Activated CD8-positive, alpha-beta T cell treated with anti-CD3 and anti-CD28 coated beads, Interleukin-2, amount 10 ng/mL, durations not matched to agents 7 days and 5 days (primary cell): ENCODE measurements at places on chromosomes 3 and 15. TPM values are rescaled to one million over a fixed set of nuclear protein-coding genes. Genes with fewer than 3 reads are reported as not detected.

- DNase-seq = peak; percentile 33
These were observed 23.5 kb downstream of the DRD3 start for GRCh38 chr3:114155370-114155821.

OSTN gene
- total RNA-seq = not detected

- DNase-seq = no peak
These were observed 38.6 kb downstream of the SGO1 start for GRCh38 chr3:20147361-20147760.

ZPLD1 gene
- not detected for total RNA-seq

DNA sequence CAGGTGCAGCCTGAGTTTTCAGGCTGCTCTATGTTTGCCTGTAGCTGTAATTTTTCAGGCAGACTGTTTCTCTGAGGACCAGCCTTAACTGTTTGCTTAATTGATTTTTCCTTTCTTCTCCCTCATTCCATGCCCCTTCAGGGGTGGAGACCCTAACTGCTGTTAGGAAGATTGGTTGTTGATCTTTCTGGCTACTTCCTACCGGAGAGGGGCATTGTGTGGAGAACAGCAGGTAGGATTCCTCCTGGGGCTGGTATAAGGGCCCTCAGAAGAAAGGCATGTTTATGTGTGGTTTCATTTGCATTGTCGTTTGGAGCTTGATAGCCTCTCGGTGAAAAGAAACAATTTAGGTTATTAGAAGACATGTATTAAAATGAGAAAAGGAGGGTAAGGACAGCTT lies 56.9 kb upstream of the GOLGA6L2 start:
- DNase-seq = no peak

GRCh38 chr15:101556273-101556672 lies 66.8 kb upstream of the PCSK6 start:
- no peak for DNase-seq

DNA sequence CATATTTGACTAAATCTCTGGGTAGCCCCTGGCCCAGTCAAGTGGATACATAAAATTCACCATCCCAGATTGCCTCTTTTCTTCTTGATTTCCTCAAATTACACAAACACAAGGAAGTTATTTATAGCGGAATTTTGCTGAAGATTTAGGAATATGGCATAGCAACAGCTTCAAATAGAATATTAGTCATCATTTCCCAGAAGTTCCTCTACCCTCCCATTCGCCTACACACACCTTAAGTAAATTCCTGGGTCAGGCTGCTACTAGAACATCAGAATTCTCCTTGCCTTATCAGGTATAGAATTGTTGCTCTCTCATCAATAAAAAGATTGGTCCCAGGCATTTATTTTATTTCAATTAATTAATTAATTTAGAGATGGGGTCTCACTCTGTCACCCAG lies 31.6 kb downstream of the MESD start:
- no peak for DNase-seq

UTS2B gene
- total RNA-seq = not detected

- no peak for DNase-seq
These were observed 7.8 kb upstream of the RFX7 start for GRCh38 chr15:56251315-56252095.

CYP1A1 gene
- 4.8 TPM for total RNA-seq

GRCh38 chr15:79948095-79948695 lies 22.8 kb downstream of the BCL2A1 start:
- DNase-seq = no peak

DNA sequence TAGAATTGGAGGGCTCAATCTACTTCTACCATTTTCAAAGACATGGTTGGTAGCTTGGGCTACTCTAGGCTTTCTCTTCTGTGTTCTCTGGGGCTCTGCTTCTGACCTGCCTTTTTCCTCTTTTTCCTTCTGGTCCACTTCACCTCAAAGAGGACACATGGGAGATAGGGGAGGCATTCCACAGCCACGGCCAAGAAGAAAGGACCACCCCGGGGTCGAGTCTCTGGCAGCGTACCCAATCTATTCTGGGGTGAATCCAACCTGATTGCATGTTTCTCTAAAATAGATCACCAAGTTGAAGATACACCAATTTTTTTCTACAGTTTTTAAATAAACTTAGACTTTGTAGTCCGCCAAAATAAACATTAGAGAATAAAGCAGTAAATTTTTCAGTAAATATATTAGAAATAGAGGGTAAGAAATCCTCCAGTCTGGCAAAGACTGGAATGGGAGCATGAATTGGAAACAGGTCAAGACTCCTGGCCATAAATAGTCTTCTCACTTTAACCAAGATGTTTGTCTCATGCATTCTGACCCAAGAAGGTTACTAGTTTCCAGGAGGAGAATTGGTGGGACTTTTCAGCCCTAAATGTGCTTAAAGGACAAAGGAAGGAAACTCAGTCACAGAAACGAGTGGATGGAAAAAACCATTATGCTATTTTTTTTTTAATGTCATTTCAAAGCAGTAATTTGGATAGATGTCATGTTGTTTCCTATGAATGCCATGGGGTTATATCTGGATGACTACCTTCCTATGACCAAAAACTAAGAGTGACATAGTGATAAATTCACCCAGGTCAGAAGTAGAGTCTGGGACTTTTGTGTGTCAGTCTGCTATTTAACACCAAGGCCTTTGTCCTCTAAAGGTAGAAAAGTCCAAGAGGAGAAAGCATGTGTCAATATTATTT lies 71.3 kb upstream of the PHLDB2 start:
- no peak for DNase-seq

DNA sequence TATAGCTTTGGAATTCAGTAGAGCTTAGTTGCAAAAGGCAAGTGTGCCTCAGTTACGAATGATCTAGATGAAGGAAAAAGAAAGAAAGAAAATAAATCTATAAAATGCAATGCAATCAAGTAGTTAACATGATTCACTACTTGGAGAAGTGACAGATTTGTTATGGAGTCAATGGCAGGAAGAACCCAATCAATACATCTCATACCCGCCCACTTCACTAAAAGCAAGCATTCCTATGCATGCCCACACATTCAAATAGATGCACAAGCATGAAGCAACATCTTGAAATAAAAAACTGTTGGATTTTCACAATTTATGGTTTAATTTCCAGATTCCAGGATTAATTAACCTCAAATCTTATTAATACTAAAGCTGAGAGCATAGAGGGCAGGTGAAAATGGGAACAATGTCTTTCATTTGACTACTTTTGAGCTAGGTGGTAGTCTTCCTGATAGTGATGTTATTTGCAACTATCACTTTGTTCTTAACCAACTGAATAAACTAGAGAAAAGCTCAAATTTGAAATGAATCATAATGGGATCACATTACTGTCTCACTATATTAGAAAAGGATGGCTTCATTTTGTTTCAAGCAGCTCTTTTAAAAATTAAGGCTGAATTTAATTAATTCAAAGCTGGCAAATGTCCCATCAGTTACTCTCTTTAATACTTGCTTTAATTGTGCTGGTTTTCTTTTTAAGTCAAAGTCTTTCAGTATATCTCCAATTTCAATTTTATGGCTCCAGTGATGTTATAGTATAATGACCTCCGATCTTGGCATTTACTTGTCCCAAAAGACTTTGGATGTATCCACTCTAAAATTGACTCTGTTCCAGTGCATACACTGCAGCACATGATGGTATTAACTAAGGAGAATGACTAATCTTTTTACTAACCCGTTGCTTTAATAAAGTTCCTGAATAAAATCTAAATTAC lies 46.7 kb upstream of the CCDC50 start:
- no peak for DNase-seq

GRCh38 chr15:20355256-20355868 lies 186.2 kb downstream of the GOLGA6L6 start:
- DNase-seq = no peak

DNA sequence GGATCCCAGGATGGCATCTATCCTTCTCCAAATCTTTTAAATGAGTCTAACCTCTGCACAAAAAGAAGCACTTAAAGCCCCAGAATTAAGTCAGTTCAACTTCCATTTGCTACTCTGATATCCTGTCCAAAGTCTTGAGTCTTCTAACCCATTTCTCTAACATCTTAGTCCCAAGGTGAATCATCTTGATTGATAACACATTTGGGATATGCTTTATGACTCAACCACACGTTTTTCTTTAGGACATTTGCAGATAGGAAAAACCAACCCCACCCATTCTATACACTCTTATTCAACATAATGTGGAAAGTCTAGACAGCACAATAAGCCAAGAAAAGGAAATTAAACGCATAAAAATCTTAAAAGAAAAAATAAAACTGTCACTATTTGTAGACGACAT lies 18.8 kb upstream of the TEX9 start:
- no peak for DNase-seq

DNA sequence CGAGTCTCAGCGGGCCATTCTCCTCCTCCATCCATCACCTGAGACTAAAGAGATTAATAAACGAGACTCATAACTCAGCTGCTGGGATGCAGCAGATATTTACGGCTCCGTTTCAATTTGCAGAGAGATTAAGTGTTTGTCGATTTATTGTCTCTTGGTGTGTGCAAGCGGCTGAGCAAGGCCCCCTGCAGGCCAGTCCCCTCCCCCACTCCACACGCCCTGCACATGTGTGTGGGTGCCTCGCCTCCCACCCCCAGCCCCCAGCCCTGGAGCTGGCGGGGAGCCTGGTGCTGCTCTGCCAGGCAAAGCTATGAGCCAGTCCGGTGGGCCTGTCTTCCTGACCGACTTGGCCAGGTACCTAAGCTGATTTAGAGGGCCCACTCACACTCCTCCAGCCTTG lies 63.0 kb downstream of the CYP11A1 start:
- DNase-seq = no peak

SEMA5B gene
- total RNA-seq = not detected

RRP9 gene
- 29.2 TPM for total RNA-seq

DNA sequence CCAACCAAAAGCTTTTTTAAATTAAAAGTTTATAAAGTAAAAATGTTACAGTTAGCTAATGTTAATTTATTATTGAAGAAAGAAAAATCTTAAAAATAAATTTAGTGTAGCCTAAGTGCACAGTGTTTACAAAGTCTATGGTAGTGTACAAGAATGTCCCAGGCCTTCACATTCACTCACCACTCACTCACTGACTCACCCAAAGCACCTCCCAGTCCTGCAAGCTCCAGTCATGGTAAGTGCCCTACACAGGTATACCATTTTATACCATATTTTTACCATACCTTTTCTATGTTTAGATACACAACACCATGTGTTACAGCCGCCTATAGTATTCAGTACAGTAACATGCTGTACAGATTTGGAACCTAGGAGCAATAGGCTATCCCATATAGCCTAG lies 29.1 kb downstream of the SSR3 start:
- DNase-seq = no peak

- DNase-seq = no peak
These were observed 9.9 kb upstream of the BRPF1 start for GRCh38 chr3:9721700-9722060.

RAB11A gene
- 168 TPM for total RNA-seq

DNA sequence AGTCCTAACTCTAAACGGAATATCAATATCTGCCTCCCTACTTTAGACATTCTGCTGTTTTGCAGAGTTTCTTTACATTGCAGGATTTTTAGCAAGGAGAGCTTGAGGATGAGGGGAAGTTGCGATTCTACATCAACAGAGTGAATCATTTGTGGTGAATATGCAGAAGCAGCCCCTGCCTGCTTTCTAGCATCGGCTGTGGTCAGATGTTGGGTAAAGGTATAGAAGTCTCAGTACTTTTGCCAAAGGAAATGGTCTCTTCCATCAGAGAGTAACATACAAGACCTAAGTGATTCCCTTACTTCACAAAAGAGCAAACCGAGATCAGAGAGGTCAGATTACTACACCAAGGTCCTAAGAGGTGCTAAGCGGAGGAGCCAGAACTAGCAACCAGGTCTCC lies 15.2 kb downstream of the ST3GAL6 start:
- DNase-seq = no peak

DNA sequence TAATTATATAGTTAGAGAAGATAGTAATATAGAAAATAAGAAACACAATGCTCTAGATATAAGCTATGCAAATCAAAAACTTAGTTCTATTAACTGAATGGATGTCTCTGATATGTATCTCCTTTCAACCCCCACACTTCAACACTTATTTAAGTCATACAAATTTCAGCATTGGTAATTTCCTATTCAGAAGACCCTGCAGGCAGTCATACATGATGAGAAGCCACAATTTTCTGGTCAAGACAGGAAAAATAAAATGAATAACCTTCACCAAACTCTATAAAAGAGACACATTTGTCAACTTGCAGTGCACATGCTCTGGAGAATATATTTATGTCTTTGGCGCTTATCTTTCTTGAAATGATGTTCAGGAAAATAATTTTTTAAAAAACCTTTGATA lies 578 bp upstream of the BCHE start:
- DNase-seq = no peak

DNA sequence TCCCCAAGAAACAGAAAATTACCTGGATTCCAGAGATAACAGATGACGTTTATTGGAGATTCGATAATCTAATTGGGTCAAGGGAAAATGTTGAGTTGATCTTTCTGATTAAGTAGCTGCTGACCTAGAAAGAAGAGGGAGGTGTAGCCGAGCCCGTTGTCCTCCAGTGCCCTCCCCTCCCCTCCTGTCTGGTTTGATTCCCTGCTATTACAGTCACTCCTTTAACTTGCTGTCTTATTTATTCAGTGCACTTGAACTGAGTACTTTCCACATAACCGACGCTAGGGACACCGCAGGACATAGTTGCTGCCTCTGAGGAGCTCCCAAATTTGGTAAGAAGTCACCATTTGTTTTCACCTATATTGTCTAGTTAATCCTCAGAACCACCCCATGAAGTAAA lies 103.7 kb downstream of the AQP9 start:
- no peak for DNase-seq

GRCh38 chr15:43153269-43153668 lies 19.9 kb downstream of the TMEM62 start:
- no peak for DNase-seq

- DNase-seq = peak; percentile 40
These were observed at the start of gene PLXND1 for GRCh38 chr3:129606636-129607390. PLXND1 (minus strand) TSS chr3:129606676; CDS start chr3:129606639, 37 bp downstream.

ALG1L2 gene
- 0.90 TPM for total RNA-seq

DNA sequence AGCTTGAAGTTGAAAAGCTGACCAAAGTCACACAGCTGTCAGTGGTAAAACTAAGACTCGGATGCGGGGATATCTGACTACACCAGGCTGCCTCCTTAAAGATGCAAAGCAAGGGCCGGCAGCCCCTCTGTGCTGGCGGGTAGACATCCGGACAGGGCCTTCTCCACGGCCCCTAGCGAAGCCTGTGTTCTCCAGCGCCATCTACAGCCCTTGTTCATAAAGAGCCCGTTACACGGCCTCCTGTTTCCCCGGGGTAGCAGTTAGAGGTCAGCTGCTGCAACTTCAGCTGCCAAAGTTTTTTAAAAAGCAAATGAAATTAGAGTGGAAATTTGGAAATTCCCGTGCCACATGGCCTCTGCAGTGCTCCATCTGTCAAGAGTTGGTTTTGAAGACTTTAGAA lies 383.0 kb downstream of the TBL1XR1 start:
- peak; percentile 39 for DNase-seq

GABRR3 gene
- not detected for total RNA-seq

- no peak for DNase-seq
These were observed 363.4 kb upstream of the DPH6 start for GRCh38 chr15:35909414-35909813.

DNA sequence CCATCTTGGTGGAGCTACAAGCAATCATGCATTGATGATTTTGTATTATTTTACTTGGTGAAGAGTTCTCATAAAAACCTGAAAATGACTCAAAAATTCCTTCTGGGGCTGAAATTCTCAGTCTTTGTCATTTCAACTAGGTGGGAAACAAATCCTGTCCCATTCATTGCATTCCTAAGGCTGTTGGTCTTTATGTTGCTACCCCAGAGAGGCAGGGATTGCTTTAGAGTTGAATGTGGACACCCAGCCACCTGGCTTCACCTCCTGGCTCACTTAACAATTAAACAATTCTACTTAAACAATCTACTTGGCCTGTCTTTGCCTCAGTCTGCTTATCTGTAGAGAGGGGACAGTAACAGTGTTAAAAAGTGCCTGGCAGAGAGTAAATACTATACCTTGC lies 117.3 kb upstream of the UBE3A start:
- no peak for DNase-seq
